ENCODE measurements at places on chromosomes 16 and 17. TPM values are rescaled to one million over a fixed set of nuclear protein-coding genes. Genes with fewer than 3 reads are reported as not detected.

Gene AGRP
- total RNA-seq = not detected

Gene KRT33B
- 1.1 TPM for total RNA-seq

Gene MAF
- 31.8 TPM for total RNA-seq

Gene FBXL16
- total RNA-seq = not detected

Gene FOXO3B
- 8.7 TPM for total RNA-seq

Gene RNF227
- 2.4 TPM for total RNA-seq

Gene ZG16B
- 1.4 TPM for total RNA-seq

Gene NOTUM
- total RNA-seq = 0.72 TPM

Gene RRAD
- 3.2 TPM for total RNA-seq

Gene QRICH2
- 3.6 TPM for total RNA-seq

Gene NPIPA3
- total RNA-seq = 0.88 TPM

DNA sequence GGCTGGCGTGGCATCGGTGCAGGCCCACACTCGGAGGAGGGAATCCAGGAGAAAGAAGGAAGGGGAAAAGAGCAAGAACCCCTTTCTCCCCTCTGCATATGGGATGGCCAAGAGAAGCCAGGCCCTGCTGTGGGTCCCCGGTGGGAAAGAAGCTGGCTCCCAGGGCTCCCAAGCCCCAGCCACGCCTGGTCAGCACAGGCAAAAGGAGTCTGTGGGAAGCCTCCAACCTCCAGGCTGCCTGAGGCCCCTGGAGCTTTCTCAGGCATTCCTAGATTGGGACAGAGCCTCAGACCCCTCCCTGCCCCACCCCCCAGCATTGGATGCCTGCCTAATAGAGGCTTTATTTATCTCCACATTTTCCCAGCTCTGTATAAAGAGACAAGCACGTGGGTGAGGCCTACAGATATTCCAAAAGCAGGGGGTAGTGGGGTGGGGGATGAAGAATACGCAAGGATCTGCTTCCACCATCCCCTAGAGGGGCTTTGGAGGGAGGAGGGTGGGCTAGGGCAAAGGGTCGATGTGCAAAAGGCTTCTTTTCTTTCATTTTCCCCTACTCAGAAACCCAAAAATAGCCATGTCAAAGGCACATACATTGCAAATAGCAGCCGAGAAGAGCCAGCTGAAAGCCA is 56.4 kb downstream of the MPRIP start:
- H3K27ac ChIP-seq = peak overlapping the region; percentile 31
- peaks cover 42% of the 10 kb centered on the region for H3K36me3 ChIP-seq
- no peaks in the 10 kb centered on the region for H3K27me3 ChIP-seq

GRCh38 chr16:89600956-89601355 is 12.5 kb upstream of the DPEP1 start:
- peak; percentile 91 for DNase-seq
- H3K4me1 ChIP-seq = peaks cover 15% of the 10 kb centered on the region
- H3K36me3 ChIP-seq = no peaks in the 10 kb centered on the region
- H3K4me3 ChIP-seq = no peak overlapping the region

- no peaks in the 10 kb centered on the region for H3K4me1 ChIP-seq
- no peak overlapping the region for H3K27ac ChIP-seq
- H3K36me3 ChIP-seq = no peaks in the 10 kb centered on the region
- H3K27me3 ChIP-seq = no peaks in the 10 kb centered on the region
Observed at GRCh38 chr17:39678340-39679116, 9.3 kb downstream of the PGAP3 start.

- no peak for DNase-seq
- no peaks in the 10 kb centered on the region for H3K27me3 ChIP-seq
- H3K36me3 ChIP-seq = no peaks in the 10 kb centered on the region
- no peak overlapping the region for H3K27ac ChIP-seq
Observed at GRCh38 chr17:51590071-51590656, 329.8 kb downstream of the UTP18 start.

DNA sequence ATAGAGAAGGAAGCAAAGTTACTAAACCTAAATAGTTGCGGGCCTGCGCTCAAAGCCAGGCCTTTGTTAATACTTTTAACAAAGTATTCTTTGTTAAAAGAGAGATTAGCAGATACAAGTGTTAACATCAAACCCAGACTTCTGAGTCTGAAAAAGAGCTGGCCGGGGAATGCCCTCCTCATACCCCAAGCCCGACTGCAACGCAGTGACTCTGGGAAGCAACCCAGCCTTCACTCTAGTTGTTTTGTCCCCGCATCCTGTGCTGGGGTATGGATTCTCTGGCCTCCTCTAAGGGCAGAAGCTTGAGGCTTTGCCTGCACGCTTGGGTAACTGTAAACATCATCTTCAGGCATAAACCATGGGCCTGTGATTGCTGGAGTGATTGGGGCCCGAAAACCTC is 48.3 kb downstream of the ADCY7 start:
- peaks cover 69% of the 10 kb centered on the region for H3K36me3 ChIP-seq
- H3K4me1 ChIP-seq = peaks cover under 1% of the 10 kb centered on the region
- no peak for DNase-seq

DNA sequence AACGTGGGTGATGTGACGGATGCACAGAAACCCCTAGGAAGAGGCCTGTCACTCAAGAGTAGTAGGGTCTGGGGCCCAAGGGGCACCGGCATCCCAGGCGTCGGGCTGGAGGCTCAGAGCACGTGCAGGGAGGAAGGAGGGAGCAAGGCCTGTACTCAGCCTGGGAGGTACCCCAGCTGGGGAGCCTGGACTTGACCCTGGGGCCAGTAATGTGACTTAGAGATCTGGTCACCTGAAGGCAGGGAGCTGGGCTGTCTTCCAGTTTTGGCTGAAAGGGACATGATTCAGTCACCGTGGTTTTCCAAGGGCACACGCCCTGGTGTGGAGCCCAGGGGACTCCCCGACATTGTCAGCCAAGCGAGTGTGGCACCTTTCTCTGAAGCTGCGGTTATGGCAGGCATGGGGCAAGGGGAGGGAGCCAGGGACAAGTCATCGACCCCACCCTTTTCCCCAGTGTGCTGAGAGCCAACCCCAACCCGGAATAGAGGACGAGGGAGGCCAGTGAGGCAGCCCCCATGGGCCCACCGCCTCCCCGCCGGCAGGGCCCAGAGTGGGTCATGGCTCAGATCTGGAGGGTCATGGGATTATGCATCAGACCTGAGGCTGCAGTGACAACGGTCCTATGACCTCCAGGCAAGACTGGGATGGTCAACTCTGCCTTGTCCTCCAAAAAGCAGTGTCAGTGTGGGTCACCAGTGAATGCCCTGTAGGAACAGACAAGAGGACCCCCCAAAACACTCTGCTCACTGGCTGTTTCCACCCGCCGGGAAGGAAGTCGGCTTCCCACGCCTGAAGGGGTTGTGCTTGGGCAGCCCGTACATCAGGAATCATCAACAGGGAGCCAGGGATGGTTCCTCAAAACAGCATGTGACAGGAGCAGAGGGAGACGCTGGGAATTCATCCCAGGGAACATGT is 41.9 kb downstream of the MEAK7 start:
- H3K27ac ChIP-seq = no peak overlapping the region
- H3K4me3 ChIP-seq = no peak overlapping the region

GRCh38 chr17:29891131-29891530 is 38.9 kb downstream of the SSH2 start:
- no peaks in the 10 kb centered on the region for H3K4me1 ChIP-seq
- no peak overlapping the region for H3K4me3 ChIP-seq
- no peaks in the 10 kb centered on the region for H3K36me3 ChIP-seq
- no peak overlapping the region for H3K27ac ChIP-seq
- DNase-seq = no peak

DNA sequence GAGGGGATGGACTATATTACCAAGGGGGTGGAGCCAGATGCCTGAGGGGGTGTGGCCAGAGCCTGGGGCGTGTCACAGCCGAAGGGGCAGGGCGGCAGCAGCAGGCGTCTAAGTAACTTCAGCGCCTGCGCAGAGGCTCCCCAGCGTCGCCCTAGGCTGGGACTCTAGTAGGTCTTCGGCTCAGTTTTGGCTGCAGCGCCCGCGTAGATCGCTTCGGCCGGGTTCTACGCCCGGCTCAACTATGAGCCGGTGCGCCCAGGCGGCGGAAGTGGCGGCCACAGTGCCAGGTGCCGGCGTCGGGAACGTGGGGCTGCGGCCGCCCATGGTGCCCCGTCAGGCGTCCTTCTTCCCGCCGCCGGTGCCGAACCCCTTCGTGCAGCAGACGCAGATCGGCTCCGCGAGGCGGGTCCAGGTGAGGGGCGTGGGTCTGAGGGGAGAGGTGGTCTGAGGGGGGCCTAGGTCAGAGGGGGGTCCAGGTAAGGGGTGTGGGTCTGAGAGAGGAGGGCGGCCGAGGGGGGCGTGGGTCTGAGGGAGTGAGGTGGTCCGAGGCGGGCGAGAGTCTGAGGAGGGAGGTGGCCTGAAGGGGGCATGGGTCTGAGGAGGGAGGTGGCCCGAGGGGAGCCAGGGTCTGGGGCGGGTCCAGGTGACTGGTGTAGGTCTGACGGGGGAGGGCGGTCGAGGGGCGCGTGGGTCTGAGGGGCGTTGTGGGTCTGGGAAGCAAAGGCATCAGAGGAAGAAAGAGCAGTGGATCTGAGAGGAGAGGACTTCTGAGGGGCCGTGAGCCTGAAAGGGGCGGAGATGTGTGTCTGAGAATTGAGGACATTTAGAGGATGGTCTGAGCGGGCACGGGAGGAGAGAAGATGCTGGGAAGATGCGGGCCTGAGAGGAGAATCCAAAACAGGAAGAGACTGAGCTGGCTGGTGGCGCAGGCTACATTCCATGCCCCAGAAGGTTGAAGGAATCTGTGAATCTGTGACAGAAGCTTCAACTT is at the start of gene LPCAT2:
Gene LPCAT2, plus strand, starts transcription at position 132 of the 991 bp plus-strand sequence. Its CDS starts 110 bp downstream, at position 242.
- peaks cover 73% of the 10 kb centered on the region for H3K36me3 ChIP-seq
- DNase-seq = peak; percentile 92
- no peaks in the 10 kb centered on the region for H3K27me3 ChIP-seq
- H3K27ac ChIP-seq = peak within 1 kb of the TSS; percentile 62

DNA sequence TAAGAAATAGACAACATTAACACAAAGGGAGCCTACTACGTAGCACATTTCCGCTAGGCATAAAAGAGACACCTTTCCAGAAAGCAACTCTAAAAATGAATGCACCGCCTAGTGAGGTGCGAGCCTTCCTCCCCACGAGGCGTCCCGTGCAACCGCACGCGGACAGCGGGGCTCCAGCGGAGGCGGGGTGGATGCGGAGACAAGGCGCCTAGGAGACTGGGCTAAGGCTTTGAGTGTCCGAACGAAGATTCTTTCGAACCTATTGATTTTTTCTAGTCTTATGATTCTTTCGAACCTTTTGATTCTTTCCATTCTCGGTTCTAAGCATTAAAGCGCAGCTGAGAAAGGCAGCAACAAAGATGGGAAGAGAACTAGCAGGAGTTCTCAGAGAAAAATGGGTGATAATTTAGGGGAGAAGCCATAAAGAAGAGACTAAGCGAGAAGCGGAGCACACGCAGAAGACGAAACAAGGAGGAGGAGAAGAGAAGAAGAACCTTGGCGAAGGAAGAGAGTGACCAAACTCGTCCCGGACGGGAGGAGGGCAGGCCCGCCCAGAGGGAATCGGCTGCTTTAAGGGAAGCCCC is 394 bp upstream of the CPD start:
- H3K27ac ChIP-seq = peak overlapping the region; percentile 64
- no peaks in the 10 kb centered on the region for H3K27me3 ChIP-seq
- peaks cover 36% of the 10 kb centered on the region for H3K4me1 ChIP-seq
- peak; percentile 56 for DNase-seq
- H3K36me3 ChIP-seq = no peaks in the 10 kb centered on the region
- H3K4me3 ChIP-seq = peak overlapping the region; percentile 74

GRCh38 chr17:56648806-56649205 is 55.3 kb downstream of the NOG start:
- H3K27me3 ChIP-seq = no peaks in the 10 kb centered on the region
- H3K27ac ChIP-seq = no peak overlapping the region
- no peak for DNase-seq
- H3K4me1 ChIP-seq = no peaks in the 10 kb centered on the region
- H3K4me3 ChIP-seq = no peak overlapping the region
- H3K36me3 ChIP-seq = no peaks in the 10 kb centered on the region

GRCh38 chr17:42180922-42181850 is at the start of gene KCNH4:
TSS of gene KCNH4 (minus strand) at chr17:42181142. CDS start at chr17:42180945, 197 bp downstream.
- H3K27me3 ChIP-seq = peaks cover 32% of the 10 kb centered on the region
- peak; percentile 96 for DNase-seq
- peak within 1 kb of the TSS; percentile 58 for H3K4me3 ChIP-seq

GRCh38 chr17:81488276-81488860 is 24.2 kb downstream of the ACTG1 start:
- peaks cover 19% of the 10 kb centered on the region for H3K4me1 ChIP-seq
- no peak for DNase-seq
- H3K36me3 ChIP-seq = no peaks in the 10 kb centered on the region
- peaks cover 10% of the 10 kb centered on the region for H3K27me3 ChIP-seq

DNA sequence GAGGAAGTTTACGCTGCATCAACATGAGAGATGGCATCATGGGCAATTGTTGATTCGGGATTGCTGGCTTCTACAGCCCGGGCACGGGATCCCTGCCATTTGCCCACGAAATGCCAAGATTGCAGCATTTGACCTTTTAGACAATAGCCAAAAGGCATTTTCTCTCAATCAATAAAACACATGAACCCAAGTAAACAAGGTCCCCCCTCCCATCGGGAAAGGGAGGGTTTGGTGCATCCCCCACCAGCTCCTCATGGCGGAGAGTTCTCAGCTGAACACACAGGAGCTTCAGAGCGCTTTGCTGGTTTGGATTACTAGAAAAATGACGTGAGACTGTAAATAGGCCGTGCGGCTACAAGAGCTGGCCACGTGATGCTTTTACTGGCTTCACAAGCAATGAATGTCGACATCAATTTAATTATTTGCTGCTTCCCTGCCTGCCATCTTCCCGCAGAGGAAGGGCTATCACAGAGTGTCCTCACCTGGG is 147.6 kb downstream of the C16orf95 start:
- DNase-seq = no peak
- no peak overlapping the region for H3K27ac ChIP-seq
- H3K4me1 ChIP-seq = peaks cover 15% of the 10 kb centered on the region

DNA sequence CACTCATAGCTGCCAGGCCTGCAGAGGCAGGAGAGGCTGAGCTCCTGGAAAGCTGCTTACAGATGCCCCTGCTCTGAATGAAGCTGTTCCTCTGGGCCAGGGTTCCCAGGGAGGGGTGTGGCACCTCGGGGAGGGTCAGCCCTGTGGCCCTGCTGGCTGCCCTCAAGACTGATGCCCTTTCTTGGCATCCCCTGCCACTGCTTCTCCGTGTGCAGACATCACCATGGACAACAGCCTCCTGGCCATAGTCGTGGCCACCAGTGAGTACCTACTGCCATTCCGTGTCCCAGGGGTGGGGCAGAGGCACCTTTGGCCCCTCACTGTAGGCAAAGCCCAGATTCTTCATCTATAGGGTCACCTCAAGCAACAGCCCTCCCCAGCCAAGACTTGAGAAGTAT is 8.9 kb downstream of the MRPL27 start:
- peaks cover 39% of the 10 kb centered on the region for H3K36me3 ChIP-seq
- DNase-seq = peak; percentile 52
- H3K4me1 ChIP-seq = peaks cover 13% of the 10 kb centered on the region
- H3K27me3 ChIP-seq = no peaks in the 10 kb centered on the region
- H3K4me3 ChIP-seq = no peak overlapping the region
